ENCODE measurements at places on chromosomes 3 and 15.

GRCh38 chr3:188689101-188689574 is 482.6 kb upstream of the TPRG1 start:
- DNase-seq, result no peak

DNA sequence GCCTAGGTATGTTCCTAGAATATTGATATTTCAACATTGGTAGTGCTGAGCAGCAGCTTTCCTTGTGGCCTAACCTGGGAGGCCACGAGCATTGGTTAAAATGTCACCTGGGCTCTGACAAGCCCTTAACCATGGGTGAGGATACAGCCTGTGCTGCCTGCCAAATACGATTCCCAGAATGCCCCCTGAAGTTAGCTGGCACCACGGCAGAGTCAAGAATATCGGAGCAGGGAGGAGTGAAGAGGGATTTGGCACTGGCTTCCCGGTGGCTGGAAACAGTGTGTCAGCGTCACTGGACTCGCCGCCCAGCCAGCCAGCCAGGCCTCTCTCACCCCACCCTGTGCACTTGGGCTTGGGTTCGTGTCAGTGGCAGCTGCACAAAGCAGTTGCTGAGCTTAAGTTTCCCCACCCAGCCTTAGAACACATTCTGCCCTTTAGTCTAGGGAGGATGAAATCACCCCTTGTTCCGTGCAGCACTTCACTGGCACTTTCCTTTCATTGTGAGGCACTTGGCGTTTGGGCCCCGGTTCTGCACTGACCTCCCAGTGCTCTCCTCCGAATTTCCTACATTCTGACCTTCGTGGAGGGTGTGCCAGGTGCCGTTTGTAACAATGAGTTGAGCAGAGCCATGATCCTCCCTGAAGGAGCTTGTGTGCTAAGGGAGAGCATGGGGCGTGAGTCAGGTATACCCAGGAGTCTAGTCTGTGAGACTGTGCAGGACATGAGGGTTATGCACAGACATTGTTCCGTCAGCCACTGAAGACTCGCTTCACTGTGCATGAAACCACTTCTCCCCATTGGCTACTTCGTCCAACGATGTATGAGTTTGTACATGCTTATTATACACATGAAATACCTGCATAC is 152.8 kb upstream of the BHLHE40 start:
- no peak for DNase-seq

GRCh38 chr3:21449738-21450137 is 301.3 kb downstream of the ZNF385D start:
- DNase-seq, result no peak

DNA sequence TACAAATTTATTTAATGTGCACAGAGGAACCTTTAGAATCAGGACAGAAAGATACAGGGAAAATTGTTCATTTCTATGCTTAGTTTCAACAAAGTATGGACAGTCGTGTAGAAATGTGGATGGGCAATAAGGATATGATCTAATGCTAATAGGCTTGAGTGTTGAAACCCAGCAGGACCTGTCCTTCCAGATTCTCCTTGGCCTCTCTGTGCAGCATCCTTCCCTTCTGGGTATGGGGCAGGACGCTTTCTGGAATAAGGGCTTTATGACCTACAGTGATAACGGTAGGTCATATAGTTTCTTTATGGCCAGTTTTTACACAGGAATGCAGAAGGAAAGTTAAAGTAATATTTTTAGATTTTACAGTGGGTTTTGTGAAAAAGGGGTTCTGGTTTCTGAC is 698.1 kb downstream of the SI start:
- no peak for DNase-seq

DNA sequence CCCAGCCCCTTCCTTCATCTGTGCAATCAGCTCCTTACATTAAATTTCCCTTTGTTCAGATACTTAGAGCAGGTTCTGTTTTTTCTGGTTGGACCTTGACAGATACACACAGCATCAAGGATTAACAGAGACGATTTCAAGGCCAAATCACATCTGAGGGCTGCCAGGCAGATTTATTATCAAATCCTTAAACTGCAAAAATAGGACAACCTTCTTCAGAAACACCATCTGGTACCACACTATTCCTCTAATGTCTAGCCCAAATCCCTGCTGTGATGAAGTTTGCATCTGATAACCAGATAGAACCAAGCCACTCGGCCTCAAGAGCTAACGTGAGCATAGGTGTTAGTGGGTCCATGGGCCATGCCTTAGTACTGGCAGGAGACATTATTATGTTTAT is 250.7 kb upstream of the PROK2 start:
- no peak for DNase-seq

GRCh38 chr15:82543160-82543559 is 2.9 kb upstream of the RPS17 start:
- no peak for DNase-seq

DNA sequence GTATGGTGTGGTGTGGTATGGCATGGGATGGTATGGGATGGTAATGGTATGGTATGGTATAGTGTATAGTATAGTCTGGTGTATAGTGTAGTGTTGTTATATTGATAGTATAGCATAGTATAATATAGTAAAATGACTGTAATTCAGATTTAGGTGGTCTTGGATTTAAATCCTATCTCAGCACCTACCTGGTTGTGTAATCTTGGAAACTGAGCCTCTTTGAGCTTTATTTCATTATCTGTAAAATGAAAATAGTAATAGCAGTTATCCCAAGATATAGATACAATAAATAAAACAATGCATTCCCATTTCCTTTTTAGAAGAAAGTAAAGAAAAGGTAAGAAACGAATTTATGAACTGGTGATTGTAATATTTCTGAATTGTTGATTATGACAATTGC is 27.5 kb upstream of the MEF2A start:
- no peak for DNase-seq

DNA sequence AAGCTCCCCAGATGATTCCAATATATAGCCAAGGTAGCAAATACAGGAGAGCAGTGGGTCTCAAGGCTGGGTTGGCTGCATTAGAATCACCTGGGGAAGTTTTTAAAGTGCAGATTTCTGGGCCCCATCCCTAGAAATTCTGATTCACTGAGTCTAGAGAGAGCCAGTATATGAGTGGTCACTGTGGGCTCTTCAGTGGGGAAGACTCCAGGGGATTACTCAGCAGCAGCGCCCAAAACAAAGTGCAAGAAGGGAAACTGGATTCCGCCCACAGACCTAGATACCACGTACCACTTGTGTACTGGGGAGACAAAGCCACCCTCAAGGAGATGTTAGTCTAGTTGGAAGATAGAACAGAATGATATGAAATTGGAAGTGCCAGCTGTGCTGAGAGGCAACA is 40.0 kb downstream of the NME9 start:
- no peak for DNase-seq

- no peak for DNase-seq
Observed at GRCh38 chr3:60952055-60952454, 299.2 kb downstream of the FHIT start.

GRCh38 chr15:33440900-33441299 is 130.1 kb downstream of the RYR3 start:
- DNase-seq, result no peak

DNA sequence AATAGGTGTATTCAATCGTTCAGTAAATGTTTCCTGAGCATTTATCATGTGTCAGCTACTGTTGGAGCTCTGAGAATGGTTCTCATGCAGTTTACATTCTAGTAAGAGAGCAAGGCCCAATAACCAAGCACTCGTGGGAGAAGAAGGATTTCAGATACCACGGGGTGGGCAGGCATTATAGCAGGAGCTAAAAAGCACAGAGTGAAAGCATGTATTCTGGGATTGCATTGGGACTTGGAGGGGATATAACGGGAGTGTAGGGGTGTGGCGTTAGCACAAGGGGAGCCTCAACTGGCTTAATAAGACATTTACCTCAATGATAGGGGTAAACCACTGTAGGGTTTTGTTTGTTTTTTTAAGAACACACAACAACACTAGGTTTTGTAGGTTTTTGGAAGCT is 1.6 kb upstream of the SIAH2 start:
- no peak for DNase-seq

- DNase-seq, result no peak
Observed at GRCh38 chr3:168495270-168495669, 399.5 kb upstream of the GOLIM4 start.

DNA sequence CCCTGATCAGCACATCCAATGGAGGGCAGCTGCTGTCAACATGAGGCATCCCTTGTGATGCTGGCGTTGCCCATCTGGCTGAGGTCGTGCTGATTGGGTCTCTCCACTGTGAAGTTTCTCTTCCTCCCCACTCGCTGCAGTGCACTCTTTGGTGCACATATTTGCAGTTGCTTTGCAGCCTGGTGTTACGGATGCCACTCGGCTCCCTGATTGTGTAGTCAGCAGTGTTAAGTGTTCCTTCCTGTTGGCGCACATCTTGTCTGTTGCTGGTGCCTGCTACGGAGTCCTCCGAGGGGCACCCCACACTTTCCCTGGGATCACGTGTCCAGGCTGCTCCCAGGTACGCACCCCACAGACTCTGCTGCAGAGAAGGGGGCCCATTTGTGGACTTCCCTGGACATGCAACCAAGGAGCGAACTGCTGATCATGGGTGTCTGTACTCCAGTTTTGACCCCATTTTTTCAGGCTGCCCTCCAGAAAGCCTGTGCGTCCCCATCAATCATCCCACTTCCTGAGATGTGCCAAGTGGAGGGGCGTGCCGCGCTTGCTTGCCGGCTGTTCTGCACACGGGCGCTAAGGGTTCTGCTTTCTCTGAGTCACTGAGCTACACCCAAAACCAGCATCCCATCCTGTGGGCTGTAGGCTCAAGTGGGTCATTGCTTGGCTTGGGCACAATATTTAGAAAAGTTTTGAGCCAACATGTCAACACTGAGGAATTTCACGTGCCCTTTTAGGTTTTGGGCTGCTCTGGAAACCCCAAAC is 98.6 kb downstream of the FBLN2 start:
- DNase-seq, result no peak

GRCh38 chr3:137103739-137104138 is 146.0 kb downstream of the IL20RB start:
- DNase-seq, result no peak

DNA sequence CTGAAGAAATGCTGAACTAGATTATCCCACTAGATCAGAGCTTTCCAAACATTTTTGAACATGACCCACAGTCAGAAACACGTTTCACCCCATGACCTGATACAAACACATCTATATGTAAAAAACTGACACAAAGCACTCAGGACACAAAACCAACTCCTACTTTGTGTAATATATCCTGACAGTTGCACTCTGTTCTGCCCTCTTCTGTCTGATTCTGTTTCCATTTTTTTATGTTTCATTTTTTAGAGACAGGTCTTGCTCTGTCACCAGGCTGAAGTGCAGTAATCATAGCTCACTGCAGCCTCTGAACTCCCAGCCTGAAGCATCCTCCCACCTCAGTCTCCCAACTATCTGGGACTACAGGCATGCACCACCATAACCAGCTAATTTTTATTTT is 15.8 kb upstream of the RFTN1 start:
- no peak for DNase-seq

GRCh38 chr3:56042326-56042951 is 425.8 kb downstream of the ERC2 start:
- DNase-seq, result no peak

DNA sequence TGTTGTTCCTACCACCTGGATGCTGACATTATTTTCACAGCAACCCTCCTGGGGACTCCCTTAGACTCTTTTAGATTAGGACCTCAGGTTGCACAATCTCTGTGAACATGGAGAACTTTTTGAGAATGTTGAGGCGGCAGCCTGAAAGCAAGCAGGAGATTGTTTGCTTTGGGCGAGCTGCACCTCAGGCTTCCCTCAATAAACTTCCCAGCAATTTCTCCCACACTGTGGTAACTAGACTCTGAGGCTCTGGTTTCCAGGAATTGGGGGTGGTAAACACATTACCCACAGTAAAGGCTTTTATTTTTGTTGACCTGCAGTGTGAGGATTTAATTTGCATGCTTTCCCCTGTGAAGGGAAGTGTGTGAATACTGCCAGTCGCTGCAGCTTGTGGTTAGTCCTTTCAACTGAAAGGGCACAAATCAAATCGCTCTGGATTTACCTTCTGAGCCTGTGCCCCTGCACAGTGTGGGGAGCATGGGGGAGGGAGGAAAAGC is 35.2 kb upstream of the SIAH2 start:
- no peak for DNase-seq
